ENCODE measurements at places on chromosomes 11 and 22.

DNA sequence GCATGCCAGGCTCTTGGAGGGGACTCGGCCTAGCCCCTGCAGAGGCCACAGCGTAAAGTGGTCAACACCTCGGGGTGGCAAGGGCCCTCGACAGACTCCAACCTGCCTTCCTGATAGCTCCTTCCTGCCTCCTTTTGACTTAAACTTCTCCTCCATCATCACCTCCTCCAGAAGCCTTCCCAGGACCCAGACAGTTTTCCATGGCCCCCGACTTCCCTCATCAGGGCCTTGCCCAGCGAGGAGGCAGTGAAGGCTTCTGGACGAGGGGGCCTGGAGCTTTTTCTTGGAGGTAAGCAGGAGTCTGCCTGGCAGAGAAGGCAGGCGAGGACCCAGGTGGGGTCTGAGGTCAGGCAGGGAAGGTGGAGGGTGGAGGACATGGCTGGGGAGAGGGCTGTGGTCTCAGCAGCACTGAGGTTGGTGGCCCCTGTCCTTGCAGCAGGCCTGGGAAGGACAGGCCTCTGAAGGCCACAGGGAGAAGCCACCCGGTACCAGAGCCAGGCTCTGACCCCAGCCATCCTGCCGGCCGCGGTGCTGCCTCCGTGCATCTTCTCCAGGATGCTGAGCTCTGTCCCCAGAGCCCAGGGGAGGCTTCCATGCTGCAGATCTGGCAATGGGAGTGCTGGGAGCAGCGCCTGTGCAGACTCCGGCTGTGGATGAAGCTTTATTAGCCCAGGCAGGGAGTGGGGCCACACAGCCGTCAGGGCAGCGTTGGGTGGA is 81.4 kb downstream of the WNT7B start:
- DNase-seq, result no peak

GRCh38 chr11:63243533-63243932 is at the start of gene SLC22A25:
Gene SLC22A25 (minus strand): TSS chr11:63243599. CDS start chr11:63229652, 13,947 bp downstream.
- no peak for DNase-seq

DNA sequence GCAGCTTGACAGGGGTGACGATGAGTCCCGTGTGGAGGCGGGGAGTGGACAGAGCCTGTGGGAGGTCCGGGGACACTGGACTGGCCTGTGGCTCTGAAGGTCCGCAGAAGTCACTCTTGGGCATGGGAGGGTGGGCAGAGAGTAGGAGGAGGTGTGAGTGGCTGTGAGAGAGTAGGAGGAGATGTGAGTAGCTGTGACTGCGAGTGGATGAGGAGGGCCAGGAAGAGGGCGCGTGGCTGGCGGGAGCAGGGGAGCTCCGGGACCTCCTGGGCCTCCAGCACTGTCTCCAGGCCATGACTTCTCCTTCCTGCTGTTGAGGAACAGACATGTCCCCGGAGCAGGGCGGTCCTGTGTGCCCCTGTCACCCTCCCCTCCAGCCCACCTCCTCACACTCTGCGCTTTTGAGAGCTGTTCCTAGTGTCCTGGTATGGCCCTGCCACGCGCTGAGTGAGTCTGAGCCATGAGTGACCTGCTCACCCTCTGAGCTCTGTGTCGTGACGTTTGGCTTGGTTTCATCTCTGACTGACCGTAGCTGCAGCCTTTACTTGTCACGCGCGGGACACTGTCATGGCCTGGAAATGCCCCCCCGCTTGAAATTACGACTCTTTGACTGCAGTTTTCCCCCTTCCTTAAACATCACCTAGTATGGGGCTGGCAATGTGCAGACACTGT is 391.5 kb downstream of the TBC1D22A start:
- DNase-seq, result no peak

- peak; percentile 46 for DNase-seq
Observed at GRCh38 chr11:94183886-94184264, 55.2 kb downstream of the PANX1 start.

- peak; percentile 26 for DNase-seq
Observed at GRCh38 chr22:36902143-36902926, 11.1 kb upstream of the CSF2RB start.
